SJCRH30 (cell line): ENCODE measurements at places on chromosomes 7 and 10. TPM values are rescaled to one million over a fixed set of nuclear protein-coding genes. Genes with fewer than 3 reads are reported as not detected.

Gene OR2AE1
- 0.32 TPM in 1 of 2 replicates, not detected in the other for total RNA-seq

Gene STEAP2
- 0.08 and 0.10 TPM in 2 replicates for total RNA-seq

- DNase-seq = no peak
These were observed 7.3 kb downstream of the TWIST1 start for GRCh38 chr7:19110026-19110730.

Gene PAX2
- total RNA-seq = 2.1 and 2.4 TPM in 2 replicates

DNA sequence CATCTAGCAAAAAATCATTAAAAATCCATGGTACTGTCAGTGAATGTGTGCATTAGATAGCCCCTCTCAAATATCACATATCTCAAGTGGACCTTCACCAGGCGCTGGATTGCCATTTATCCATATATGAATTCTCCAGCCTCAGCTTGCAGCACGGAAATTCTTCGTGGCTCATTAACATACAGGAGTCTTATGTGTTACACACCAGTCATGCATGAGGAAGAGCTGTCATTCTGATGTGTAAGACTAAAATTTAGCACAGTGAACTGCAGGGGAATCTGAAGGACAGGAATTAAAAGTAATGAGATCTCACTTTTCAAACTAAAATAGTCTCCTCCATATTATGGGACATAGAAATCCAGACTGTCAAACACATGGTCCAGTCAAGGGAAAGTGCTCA lies 542.4 kb upstream of the DPP6 start:
- DNase-seq = no peak

DNA sequence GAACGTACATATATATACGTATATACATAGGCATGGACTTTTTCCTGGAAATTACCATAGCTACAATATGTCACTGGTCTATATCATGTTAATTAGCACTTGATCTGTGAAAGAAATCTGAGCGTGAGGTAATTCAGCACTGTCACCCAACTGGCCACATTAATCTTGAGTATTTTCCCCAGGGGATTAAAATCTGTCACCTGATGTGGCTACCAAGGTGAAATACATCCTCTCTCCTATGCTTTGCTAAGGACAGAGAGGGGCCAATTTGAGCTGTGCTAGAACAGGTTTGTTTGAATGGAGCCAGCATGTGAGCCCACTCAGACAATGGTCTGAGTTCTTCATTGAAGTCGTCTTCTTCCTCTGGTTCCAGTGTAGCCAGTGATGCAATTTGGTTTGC lies 33.3 kb downstream of the CYCS start:
- DNase-seq = no peak

Gene CCDC172
- not detected in 2 replicates for total RNA-seq

DNA sequence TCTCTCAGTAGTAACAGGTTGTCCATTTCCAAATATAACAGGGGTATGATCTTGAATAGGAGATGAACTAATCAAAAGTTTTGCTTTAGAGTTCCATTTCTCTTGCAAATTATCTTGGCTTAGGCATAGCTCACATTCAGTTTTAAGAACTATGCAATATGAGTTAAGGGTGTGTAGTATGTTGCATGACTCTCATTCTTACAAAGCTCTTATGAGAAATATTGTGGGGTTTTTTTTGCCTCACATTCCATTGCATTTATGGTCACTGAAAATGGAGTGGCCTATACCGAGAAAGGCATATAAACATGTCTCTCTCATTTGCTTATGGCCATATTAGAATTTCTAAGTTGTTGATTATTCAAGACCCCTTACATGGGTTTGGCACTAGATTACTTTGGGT lies 48.5 kb upstream of the LAMB1 start:
- DNase-seq = no peak

DNA sequence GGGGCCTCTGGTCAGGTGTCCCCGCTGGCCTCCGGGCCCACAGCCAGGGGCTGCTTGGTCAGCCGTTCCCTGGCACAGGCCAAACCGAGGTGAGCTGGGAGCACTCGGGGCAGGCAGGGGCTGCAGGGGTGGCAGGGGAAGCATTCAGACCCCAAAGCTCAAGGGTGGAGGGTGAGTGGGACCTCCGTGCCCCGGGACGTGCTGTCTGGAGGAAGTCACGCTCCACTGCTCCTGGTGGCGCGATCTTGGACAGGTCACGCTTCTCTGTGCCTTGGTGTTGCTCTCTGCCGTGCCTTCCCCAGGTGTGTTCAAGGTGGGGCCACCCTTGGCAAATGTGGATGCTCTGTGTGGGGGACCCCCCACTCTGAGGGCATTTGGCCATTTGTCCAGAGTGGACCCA lies 24.6 kb upstream of the ELFN1 start:
- no peak for DNase-seq

Gene ZNF503
- total RNA-seq = 1.8 and 1.9 TPM in 2 replicates
